ENCODE measurements at places on chromosomes 7 and 10.

GRCh38 chr10:43595739-43596298 lies 10.4 kb upstream of the ZNF485 start:
- DNase-seq: no peak

DNA sequence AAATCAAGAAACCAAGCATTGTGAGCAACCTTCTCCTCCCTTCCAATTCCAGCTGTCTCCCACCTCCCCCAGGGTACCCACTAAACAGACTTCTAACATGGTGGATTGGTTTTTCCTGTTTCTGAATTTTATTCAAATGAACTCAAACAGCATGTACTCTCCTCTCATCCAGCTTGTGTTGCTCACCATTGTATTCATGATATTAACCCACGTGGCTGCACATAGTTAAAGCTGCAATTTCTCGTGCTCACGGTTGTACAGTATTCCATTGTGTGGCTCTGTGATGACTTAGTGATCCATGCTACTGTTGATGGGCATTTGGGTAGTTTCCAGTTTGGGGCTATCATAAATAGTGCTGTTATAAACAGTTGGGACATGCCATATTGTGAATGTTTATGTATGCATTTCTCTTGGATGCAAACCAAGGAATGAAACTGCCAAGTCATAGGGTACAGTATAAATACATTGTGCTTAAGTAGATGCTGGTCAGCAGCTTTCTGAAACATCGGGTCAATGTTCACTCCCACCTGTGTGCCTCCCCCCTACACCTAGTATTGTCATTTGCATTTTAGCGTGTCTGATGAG lies 124.3 kb downstream of the CACNB2 start:
- DNase-seq: no peak

- DNase-seq: no peak
These were observed 9.5 kb downstream of the ZFAND2A start for GRCh38 chr7:1150400-1151002.

DNA sequence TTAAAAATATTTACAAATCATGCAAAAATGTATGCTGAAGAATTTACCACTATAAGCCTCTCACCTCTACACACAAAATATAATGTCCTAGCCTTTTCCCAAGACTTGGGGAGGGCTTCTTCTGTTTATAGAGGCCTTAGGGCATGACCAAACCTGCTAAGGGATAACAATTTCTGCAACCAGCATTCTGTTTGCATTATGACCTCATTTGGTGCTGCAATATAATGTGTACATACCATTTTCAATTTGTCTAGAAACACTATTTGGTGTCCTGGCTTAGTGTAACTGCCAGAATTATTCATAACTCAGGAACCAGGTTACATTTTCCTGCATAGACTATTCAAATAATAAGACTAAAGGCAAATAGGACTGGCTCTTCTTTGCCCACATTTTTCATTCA lies 446.6 kb upstream of the SORCS1 start:
- DNase-seq: no peak

DNA sequence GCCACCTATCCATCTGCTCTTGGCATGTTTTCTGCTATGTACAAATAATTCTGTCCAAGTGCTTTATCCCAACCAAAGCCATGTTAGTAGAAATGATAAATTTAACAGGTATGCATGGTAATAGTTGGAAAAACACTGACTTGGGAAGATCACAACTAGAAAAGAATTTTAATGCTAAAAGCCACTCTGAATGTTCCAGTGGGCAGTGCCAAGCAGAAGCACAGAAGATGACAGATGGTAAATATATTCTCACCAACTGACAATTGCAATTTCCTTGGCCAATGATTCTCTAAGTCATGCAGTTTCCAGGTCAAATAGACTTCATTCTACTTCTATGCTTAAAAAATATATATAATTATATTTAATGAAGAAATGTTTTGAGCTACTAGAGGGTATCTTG lies 83.6 kb upstream of the SEMA3C start:
- no peak for DNase-seq

- DNase-seq: no peak
These were observed 128.5 kb downstream of the INHBA start for GRCh38 chr7:41574377-41574776.

- DNase-seq: no peak
These were observed 1.9 kb upstream of the CYP3A43 start for GRCh38 chr7:99825873-99826272.

DNA sequence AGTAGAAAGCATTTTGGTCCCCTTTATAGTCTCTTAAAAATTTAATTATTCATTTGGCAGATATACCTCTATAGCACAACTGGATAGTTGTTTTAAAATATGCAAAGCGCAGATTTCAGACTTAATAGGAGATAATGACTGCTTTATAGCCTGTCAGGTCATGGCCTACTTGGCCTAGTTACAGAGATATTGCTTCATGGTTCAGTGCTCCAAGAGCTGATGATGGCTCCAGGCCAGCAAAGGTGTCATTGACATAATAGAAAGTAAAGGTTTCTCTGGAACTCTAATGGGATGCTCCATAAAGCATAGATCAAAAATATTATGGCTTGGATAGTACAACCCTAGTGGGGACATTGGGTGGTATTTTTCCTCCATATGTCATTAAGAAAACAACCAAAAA lies 285.7 kb downstream of the NXPH1 start:
- DNase-seq: no peak

- no peak for DNase-seq
These were observed 150.0 kb upstream of the LAMB4 start for GRCh38 chr7:108280136-108280535.
